ENCODE measurements at places on chromosomes 4 and X. TPM values are rescaled to one million over a fixed set of nuclear protein-coding genes. Genes with fewer than 3 reads are reported as not detected.

DNA sequence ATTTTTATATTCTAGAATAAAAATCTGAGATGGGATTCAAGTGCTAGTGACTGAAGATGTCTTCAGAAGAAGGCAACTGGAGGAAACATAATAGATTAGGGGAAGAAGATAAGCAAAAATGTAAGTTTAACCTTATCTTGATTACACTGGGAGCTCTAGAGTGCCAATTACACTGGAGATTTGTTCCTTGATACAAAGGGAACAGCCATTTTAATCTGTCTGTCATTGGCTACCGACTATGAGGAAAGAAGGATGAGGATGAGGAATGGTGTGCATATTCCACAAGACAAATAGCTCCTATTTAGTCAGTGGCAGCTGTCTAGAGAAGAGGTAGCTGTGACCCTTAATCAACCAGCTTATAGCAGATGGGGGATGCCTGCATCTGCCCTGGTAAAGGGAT lies 1034.5 kb upstream of the IGFBP7 start:
- no peak for DNase-seq

Gene TMEM47
- polyA plus RNA-seq: 62.1 TPM

- DNase-seq: no peak
Observed at GRCh38 chrX:145003443-145003842, 243.9 kb upstream of the SPANXN1 start.

Gene XAGE1A
- not detected for polyA plus RNA-seq

Gene CXCL1
- polyA plus RNA-seq: 2.0 TPM

DNA sequence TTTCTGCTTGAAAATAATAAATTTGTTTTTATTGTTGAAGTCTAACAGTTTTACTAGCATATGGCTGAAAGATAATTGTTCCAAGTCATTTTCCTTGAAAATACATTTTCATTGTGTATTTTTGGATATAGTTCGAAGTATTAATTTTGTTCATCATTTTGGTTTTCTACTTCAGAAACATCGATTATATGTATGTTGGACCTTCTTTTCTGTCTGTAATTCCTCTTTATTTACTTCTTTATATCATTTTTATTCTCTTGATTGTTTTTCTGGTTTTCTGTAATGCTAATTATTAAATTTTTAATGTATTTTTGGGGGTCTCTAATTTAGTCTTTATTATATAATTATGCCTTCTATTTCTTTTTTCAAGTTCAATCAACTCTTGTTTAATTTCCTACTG lies 407.1 kb upstream of the FRG1 start:
- DNase-seq: no peak

DNA sequence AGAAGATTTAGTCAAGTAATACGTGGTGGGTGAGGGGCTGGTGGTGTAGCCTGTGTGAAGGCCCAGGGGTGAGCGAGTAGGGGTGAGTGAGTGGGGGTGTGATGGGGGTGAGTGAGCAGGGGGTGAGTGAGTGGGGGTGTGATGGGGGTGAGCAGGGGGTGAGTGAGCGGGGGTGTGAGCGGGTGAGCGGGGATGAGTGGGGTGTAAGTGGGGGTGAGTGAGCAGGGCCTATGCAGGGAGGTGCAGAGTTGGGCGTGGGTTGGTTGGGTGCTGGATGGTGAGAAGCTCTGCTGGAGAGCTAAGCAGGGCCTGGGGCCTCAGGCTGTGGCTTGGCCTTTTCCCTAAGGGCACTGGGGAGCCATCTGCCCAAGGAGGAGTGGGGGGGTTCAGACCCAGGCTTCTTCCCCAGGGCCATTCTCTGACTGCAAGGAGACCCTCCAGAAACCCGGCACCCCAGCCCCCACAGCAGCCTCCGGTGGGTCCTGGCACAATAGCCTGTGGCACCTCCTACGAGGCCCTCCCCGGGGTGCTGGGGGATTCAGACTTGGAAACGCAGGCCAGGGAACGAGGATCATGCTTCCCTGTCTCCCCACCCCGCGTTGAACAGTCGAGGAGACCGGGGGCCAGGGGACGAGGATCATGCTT lies 30.4 kb downstream of the SH3TC1 start:
- no peak for DNase-seq

DNA sequence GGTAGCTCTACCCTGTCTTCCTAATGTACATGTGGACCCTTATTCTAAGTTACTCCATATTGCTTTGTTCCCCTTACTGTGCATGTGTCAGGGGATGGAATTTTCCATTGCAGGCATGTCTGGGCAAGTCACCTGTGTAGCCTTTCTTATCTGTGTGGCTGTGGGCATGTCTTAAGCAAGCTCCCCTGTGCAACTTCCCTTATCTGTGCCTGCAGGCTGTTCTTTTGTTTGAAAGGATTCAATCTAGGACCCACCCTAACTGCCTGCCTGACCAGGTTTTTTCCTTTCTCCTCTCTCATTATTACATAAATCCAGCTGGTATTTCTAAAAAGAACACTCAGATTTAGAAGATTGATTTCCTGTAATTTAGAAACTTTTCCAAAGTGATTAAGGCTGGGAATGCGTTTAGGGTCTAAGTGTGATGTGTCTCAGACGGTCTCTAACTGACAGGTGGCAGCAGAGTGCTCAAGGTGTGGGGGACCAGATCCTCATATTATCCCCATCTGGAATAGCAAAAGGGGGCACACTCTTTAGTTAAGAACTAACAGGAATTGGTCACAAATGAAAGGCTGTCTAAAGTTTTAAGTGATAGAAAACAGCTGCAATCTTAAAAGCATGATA lies 198.9 kb upstream of the PPP1R2C start:
- DNase-seq: no peak

Gene FAT1
- 415 TPM for polyA plus RNA-seq

GRCh38 chrX:1336948-1337779 lies 579 bp downstream of the IL3RA start:
- DNase-seq: no peak

GRCh38 chr4:5664778-5665177 lies 43.6 kb downstream of the EVC2 start:
- no peak for DNase-seq

Gene HSD17B13
- not detected for polyA plus RNA-seq

- DNase-seq: no peak
Observed at GRCh38 chr4:64230709-64231310, 178.4 kb downstream of the TECRL start.

Gene GYG2
- 19.6 TPM for polyA plus RNA-seq

GRCh38 chr4:30972542-30972941 lies 252.4 kb downstream of the PCDH7 start:
- DNase-seq: no peak

Gene FOXO4
- polyA plus RNA-seq: 1.3 TPM

GRCh38 chrX:100379388-100379986 lies 30.6 kb downstream of the PCDH19 start:
- no peak for DNase-seq

Gene TRAM1L1
- polyA plus RNA-seq: 3.7 TPM

DNA sequence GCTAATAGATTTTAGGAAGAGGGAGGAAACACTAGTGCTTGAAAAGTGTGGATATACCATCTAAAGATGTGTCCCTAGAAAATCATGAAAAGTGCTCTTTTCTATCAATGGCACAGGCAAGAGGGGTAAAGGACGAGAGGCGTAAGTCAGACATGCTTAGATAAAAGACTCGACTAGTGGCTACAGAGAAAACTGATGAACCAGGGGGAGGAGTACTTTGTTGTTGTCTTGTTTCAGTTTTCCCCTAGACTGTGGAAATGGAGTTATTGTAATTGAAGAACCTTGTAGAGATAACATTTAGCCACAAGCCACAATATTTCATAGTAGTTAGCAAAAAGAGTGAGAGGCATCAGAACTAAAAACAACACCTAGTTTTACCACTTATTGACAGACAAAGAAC lies 21.4 kb downstream of the GALNTL6 start:
- no peak for DNase-seq

Gene TMEM33
- 46.2 TPM for polyA plus RNA-seq

DNA sequence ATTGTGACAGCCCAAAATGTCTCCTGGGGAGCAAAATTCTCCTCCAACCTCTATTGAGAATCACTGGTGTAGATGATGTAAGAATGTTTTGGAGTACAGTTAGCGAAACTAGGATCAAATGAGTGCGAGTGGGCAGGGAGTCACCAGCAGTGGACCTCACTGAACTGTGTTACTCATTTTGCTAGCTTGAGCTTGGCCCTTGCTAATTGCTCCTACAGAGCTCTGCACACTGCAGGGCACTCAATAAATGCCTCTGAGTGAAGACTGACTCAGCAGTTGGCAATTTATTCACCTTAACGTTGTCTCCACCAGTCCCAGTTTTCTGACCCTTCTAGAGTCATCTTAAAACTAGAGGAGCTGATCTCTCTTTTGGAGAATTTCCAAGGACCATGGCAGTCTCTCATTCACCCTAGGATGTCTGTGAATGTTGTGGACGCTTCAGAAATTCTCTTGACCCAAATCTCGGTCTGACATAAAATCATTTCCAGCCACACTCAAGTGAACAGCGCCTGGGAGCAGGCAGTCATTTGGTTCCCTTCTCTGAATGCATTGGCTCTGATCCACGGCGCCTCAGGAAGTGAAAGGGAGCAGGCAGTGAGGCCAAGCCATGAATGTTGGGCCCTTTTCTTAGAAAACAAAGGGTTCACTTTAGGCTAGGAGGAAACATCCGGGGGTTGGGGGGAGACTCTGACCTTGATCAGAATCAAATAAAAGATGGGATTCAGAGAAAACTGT lies 148.1 kb downstream of the NWD2 start:
- DNase-seq: no peak

DNA sequence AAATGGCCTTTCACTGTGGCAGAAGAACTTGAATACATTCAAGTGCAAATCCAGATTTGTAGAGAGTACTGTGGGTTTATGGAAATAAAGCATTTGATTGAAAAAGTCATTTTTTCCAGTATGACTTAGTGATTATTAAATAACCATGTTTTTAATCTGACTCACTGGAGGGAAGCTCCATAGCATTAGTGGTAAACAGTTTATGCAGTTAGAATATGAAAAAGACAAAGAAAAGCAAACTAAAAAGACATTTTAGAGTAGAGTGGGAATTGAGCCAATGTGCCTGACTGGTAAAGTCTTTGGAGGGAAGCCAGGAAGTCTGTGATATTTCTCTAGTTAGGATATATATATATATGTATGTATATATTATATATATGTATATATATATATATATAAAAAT lies 53.4 kb downstream of the FAT4 start:
- peak; percentile 16 for DNase-seq

Gene ARL9
- 0.68 TPM for polyA plus RNA-seq

GRCh38 chr4:182975806-182976205 lies 58.6 kb upstream of the DCTD start:
- peak; percentile 29 for DNase-seq

- no peak for DNase-seq
Observed at GRCh38 chr4:11474146-11474545, 45.5 kb upstream of the HS3ST1 start.

Gene PHKA2
- polyA plus RNA-seq: 12.3 TPM

Gene AKAP17A
- polyA plus RNA-seq: 11.3 TPM

DNA sequence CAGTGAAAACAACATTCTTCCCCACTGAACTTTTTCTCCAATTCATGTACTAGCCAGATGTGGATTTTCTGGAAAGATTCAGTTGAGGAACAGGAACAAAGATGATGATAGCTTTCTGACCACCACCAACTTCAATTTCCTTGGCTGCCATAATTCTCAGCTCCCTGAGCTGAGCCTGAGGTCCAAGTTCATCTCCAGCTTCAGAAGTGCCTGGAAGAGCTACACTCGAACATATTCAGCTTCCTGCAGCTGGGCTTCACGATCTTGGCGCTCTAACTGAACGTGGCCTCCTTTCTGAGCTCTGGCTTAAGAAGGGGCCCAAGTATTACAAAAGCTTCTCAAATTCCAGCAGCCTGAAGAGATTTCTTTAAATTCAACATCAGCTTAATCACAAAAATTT lies 83.9 kb downstream of the QDPR start:
- DNase-seq: no peak

Gene CSAG1
- polyA plus RNA-seq: not detected

Gene GPRASP3
- 6.9 TPM for polyA plus RNA-seq

GRCh38 chr4:3689006-3689405 lies 77.2 kb upstream of the ADRA2C start:
- DNase-seq: no peak

DNA sequence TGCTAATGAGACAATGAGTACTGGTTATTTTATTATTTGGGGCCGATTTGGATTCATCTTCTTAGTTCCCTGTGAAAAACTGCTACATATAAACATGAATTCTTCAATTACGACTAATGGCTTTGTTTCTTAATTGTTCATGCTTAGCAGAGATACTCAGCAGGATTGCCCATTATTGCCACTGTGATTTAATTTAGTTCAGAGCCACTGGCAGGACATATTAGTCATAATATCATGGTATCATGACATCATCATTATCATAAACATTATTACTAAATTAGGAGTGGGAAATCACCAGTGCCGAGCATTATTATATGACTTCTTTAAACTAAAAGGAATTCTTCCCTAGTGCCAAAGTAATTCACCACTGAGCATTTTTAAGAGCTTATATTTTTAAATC lies 201.4 kb downstream of the SPOCK3 start:
- no peak for DNase-seq

Gene HERC6
- polyA plus RNA-seq: 1.8 TPM

DNA sequence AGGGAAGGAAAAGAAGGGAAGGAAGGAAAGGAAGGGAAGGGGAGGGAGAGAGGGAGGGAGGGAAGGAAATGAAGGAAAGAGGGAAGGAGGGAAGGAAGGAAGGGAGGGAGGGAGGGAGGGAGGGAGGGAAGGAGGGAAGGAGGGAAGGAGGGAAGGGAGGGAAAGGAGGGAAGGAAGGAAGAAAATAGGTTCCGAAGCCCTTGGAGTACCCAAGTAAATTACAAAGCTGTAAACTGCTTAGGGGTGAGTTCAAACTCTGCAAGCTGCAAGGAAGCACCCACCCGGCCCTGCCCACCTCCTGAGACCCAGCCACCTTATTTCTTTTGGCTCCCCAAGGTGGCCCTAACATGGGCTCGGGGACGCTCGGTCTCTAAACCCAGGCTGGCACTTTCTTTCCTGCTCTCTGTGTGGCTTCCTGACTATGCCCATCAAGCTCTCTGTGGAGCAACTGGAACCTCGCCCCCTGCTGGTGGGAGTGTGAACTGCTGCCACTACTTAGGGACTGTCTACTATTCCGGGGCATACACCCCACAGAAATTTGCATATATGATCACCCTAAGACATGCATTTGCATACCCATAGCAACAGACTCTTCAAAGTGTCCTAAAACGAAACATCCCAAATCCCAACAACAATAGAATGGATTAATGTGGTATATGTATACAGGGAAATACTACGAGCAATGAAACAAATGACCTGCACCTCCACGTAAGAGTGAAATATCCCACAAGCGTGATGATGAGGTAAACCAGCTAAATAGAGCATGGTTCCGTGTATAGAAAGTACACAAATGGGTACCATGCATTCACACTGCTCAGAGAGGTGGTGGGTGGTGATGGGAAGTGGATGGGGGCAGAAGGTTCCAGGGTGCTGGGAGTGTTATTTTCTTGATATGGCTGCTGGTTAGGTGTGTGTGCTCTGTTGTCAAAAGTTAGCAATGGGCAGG lies 151.7 kb upstream of the TBL1X start:
- no peak for DNase-seq

DNA sequence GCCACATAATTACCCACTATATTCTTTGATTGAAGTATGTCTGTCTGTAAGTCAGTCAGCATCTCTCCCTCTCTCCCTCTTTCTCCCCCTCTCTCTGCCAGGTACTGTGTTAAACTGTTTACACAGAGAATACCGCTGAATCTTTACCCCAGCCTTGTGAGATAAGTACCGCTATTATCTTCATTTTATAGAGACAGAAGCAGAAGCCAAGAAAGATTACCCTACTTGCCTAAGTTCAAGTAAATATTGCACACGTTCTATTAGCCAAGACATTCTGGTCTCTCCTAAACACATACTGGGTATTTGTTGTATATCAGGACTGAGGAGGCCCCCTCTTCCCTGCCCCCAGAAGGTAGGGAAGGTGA lies 695 bp upstream of the GPR101 start:
- no peak for DNase-seq

Gene POF1B
- polyA plus RNA-seq: not detected

Gene EDNRA
- 28.4 TPM for polyA plus RNA-seq

- peak; percentile 49 for DNase-seq
Observed at GRCh38 chr4:18593297-18594002, 571.9 kb upstream of the LCORL start.
